ENCODE measurements at places on chromosomes 5 and 9.

- DNase-seq, result no peak
Observed at GRCh38 chr9:129307227-129307970, 129.3 kb upstream of the IER5L start.

- no peak for DNase-seq
Observed at GRCh38 chr5:103706939-103707682, 144.5 kb upstream of the NUDT12 start.

- DNase-seq, result no peak
Observed at GRCh38 chr9:27538647-27539046, 9.0 kb upstream of the MOB3B start.

GRCh38 chr5:51518607-51519006 lies 135.4 kb downstream of the ISL1 start:
- no peak for DNase-seq

GRCh38 chr9:33375238-33375840 lies 27.0 kb downstream of the AQP7 start:
- DNase-seq, result no peak

Data from AG09309 (cell line).